Gastrocnemius medialis (tissue), 4 donors: ENCODE measurements at places on chromosomes 6 and 20. TPM values are rescaled to one million over a fixed set of nuclear protein-coding genes. Genes with fewer than 3 reads are reported as not detected.

- no peak for DNase-seq
Observed at GRCh38 chr6:108996208-108996607, 98.4 kb downstream of the SESN1 start.

DNA sequence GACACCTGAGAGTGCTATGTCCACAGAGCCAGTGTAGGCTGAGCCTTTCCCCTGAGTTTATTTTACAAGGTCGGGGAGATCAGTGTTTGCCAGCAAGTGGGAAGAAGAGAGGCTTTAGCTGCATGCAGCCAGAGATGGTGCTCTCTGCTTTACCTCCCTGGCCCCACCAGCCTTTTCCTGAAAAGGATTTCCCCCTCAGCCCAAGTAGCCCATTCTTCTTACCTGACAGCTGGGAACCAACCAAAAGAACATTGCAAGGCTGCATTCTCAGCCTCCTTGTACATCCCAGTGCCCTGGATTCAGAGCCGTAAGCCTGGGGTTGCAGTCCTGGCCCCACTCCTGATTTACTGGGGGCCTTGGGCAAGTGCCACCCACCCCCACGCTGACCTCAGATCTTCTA lies 16.9 kb downstream of the SNPH start:
- DNase-seq = no peak

DNA sequence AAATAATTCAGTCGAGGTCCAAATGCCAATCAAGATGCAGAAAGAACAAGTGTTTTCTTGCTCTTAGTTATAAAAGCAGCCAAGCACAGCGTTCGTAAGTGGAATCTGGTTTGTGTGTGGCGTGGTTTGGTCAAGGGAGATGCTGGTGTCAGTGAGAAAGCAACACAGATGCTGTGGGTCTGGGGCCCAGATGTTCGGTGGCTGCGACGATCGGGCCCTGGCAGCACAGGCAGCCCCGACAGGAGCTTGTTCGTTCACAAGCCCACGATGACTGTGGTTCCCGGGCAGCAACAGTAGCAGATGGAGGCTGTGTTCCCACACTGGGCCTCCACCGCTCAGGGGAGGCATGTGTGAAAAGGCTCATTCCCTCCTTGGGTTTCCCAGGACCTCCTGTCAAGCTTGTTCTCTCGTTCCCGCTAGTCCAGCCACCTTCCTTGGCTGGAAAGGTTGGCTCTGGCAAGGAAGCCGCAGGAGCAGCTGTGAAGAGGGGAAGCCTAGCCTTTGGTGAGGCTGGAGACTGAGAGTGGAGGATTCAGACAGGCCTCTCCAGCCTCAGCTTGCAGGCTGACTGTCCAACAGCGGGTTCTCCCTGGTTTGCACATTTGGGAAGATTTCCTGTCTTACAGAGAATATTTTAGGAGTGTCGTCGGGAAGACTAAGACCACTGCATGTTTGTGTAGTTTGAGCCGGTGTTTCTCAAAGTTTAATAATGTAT lies 304.7 kb downstream of the QKI start:
- DNase-seq = no peak

The CPNE5 gene
- total RNA-seq = 0.11 TPM
